Activated CD8-positive, alpha-beta memory T cell treated with anti-CD3 and anti-CD28 coated beads for 36 hours (primary cell): ENCODE measurements at places on chromosomes 2 and 18. TPM values are rescaled to one million over a fixed set of nuclear protein-coding genes. Genes with fewer than 3 reads are reported as not detected.

Gene PSTPIP2
- total RNA-seq: 33.0 TPM

Gene MEP1B
- total RNA-seq: not detected

Gene DSG3
- not detected for total RNA-seq

Gene KCNK3
- not detected for total RNA-seq

Gene FBXO36
- 1.0 TPM for total RNA-seq

Gene RAB31
- total RNA-seq: 0.21 TPM

Gene COX7A2L
- 105 TPM for total RNA-seq
